C1 segment of cervical spinal cord (tissue), 14 donors: ENCODE measurements at places on chromosomes 2 and 18.

DNA sequence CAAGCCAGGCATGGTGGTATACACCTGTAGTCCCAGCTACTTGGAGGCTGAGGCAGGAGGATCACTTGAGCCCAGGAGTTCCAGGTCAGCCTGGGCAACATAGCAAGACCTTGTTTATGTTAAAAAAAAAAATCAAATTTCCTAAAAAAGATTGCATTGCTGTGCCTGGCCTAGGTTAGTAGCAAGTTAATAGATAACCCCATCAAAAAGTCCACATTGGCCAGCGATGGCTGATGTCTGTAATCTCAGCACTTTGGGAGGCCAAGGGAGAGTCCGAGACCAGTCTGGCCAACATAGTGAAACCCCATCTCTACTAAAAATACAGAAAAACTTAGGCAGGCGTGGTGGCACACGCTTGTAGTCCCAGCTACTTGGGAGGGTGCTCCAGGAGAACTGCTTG, 38.7 kb downstream of the PARD6G start:
- no peak for DNase-seq

- no peak for DNase-seq
Observed at GRCh38 chr18:61580046-61580445, 246.8 kb downstream of the CDH20 start.

- no peak for DNase-seq
Observed at GRCh38 chr2:199460846-199461710, 3.3 kb upstream of the SATB2 start.

DNA sequence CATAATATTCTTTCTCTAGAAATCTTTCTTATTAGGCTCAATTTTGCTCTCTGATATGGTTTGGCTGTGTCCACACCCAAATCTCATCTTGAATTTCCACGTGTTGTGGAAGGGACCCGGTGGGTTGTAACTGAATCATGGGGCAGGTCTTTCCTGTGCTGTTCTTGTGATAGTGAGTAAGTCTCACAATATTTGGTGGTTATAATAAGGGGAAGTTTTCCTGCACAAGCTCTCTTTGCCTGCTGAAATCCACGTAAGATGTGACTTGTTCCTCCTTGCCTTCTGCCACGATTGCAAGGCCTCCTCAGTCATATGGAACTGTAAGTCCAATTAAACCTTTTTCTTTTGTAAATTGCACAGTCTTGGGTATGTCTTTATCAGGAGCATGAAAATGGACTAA, 73.8 kb downstream of the CAVIN2 start:
- no peak for DNase-seq

DNA sequence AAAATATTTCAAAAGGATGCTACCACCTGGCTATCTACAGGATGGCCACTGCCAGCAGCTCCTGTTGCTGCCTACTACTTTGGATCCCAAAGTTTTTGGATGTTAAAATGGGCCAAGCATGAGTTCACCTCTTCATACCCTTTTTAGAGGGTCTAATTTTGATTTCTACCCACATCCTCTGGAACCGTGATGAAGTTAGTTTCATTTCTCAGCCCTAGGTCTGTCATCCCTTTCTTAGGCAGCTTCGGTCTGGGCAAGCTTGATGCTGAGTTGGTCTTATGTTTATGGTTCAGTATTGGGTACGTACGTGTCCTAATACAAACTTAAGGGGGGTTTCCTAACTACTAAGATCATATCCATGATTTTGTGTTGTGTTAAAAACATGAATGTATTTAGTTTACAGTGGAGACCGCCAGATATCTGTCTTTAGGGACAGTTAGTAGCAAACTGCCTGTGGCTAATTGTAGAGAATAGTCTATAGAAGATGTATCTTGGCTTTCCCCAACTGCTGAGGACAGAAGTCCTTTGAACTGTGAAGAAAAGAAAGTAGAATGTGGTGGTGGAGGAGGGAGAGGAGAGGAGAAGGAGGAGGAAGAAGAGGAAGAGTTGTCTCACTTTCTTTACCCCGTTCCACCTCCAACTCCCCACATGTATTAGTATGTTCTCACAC, 184.9 kb downstream of the UBE2E3 start:
- DNase-seq, result no peak

GRCh38 chr2:97743913-97744312, 30.5 kb downstream of the ZAP70 start:
- DNase-seq, result no peak

DNA sequence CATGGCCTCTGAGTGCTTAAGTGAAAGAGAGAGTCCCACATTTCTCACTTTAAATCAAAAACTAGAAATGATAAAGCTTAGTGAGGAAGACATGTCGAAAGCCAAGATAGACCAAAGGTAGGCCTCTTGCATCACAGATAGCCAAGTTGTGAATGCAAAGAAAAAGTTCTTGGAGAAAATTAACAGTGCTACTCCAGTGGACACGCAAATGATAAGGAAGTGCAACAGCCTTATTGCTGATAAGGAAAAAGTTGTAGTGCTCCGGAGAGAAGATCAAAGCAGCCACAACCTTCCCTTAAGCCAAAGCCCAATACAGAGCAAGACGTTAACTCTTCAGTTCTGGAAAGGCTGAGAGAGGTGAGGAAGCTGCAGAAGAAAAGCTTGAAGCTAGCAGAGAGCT, 32.1 kb downstream of the PSMD1 start:
- no peak for DNase-seq

- DNase-seq, result no peak
Observed at GRCh38 chr2:109486711-109487535, 126.8 kb downstream of the SEPTIN10 start.

DNA sequence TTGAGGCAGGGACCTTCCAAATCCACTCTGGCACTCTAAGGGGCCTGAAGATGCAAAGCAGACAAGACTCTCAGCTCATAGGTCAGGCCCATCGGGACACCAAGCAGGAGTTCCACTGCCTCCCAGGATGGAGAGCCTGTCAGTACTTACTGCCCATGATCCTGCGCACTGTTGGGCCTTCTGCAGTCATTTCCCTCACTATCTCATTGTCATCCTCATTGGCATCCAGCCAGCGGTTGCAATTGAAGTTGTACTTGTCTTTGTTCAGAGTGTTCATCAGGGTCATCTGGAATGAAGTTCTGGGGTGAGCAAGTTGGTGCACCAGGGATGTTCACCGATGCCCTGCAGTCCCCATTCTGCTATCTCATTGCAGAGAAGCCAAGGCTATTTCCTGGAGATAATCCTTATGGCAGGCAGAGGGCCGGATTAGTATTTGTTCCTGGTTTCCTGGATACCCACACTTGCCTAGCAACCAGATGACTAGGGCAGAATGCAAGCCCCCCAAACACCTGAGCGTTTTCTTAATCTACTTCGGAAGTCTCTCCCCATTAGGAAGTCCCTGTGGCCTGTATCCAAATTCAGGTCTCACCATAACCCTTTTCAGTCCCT, 65.1 kb downstream of the LOXHD1 start:
- no peak for DNase-seq

DNA sequence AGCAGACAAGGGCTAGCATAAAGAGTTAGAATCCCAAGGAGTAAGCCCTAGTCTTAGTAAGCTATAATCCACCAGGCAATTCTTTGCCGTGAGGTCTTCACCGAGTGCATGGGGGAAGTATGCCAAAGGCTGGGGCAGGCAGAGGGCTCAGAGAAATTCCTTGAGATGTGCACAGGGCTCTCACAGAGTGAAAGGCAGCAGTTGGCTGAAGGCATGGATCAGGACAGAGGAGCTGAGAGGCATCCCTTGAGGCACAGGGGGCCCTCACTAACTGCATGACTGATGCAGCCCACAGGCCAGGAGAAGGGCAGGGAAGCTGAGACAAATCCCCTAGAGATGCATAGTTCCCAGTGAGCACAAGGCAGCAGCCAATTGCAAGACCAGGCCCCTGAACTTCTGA, 34.1 kb downstream of the PTH2R start:
- DNase-seq, result no peak

DNA sequence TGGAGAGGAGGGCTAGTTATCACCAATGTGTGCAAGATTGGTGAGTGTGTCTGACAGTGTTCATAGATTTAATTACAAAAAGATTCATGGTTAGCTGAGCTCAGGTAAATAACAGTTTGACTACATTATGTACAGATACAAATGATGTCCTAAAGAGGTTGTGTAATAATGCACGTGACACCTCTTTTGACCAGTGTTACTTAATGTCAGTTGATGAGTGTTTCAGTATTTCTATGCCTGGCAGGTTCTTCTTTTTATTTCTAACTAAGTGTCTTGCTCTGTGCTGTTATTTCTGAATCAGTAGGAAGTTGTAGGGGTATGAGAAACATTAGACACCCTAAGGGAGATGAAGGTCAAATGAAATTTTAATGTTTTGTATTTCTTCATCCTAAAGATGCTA, 7.9 kb upstream of the INHBB start:
- DNase-seq, result no peak

GRCh38 chr18:62586151-62586774, 63.4 kb downstream of the ZCCHC2 start:
- no peak for DNase-seq

DNA sequence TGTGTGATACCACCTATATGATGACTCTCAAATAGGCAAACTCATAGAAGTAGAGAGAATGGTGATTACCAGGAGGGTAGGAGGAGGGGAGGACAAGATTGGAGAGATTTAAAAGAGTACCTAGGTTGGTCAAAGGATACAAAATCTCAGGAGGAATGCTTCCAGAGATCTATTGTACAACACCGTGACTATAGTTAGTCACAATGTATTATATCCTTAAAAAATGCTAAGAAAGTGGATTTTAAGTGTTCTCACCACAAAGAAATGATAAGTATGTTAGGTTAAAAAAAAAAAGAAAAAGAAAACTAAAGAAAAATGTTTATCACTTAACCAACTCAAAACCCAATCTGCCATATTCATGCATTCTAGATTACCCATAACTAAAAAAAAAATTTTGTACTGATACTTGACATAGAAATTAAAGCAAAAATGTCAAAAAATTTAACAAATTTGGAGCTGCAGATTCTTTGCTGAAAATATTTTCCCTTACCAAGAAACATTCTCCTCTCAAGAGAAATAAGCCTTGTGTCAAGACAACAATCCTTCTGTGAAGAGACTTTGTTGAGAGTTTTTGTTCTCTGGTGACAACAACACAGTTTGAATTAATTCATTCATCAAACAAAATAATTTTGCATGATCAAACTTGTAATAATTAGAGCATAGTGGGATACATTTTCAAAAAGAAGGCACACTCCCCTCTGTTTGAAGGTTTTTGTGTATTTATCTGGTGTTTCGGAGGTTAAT, 213.1 kb downstream of the DNER start:
- no peak for DNase-seq

DNA sequence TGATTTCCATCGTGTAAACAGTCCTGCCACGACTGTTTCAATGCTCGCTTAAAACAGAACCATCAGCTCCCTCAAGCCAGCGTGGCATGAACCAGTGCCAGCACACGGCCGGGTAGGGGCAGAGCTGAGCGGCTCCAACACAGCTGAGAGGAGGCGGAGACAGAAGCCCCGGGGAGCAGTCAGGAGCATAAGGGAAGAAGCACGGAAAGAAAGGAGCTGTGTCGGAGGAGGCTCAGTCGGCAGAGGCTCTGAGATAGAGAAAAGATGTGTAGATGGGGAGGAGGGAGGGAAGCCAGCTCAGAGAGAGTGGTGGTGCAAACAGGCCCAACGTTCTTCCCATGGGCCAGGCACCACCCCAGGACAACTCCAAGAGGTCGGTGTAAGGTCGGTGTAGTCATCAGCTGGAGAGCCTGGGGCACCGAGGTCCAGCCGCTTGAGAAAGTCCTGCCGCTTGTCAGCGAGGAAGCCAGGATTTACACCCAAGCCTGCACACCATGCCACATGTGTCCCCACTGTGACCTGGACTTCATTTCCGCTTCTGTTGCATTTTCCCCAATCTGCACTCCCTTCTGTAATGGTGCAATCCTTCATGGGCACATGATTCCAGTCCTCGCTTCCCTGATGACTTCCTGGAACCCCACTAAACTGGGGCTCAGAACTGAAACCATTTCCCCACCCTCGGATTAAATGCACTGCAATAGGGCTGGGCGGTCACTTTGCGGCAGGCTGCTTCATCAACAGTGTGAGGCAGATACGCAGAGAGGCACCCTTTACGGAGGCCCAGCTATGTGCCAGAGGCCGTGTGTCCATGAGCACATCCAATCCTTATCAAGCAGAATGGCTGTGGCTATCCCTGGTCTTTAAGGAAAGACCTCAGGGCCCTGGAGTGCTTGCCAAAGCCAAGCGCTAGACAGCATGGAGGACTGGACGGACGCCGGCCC, 43.5 kb downstream of the CYP27C1 start:
- DNase-seq, result no peak

DNA sequence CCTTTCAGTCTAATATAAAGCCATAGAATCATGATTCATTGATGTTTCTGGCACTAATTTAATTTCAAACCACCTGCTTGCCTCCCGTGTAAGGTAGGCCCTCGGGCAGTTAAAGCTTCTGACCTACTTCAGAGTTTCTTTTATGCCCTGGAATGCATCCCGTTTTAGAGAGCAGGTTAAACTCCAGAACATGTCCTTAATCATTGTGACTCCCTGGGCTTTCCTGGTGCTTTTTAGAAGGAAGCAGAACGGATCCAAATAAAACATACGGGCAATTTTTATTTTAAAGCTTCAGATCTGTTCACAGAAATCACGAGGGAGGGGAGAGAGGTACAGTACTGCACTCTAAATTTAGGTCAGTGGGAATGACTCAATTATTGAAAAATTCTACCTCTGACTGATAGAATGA, 134.8 kb downstream of the GCA start:
- no peak for DNase-seq

- no peak for DNase-seq
Observed at GRCh38 chr2:237128026-237128703, 42.5 kb downstream of the COPS8 start.

GRCh38 chr2:30765191-30765590, 42.1 kb downstream of the CAPN13 start:
- DNase-seq, result no peak

DNA sequence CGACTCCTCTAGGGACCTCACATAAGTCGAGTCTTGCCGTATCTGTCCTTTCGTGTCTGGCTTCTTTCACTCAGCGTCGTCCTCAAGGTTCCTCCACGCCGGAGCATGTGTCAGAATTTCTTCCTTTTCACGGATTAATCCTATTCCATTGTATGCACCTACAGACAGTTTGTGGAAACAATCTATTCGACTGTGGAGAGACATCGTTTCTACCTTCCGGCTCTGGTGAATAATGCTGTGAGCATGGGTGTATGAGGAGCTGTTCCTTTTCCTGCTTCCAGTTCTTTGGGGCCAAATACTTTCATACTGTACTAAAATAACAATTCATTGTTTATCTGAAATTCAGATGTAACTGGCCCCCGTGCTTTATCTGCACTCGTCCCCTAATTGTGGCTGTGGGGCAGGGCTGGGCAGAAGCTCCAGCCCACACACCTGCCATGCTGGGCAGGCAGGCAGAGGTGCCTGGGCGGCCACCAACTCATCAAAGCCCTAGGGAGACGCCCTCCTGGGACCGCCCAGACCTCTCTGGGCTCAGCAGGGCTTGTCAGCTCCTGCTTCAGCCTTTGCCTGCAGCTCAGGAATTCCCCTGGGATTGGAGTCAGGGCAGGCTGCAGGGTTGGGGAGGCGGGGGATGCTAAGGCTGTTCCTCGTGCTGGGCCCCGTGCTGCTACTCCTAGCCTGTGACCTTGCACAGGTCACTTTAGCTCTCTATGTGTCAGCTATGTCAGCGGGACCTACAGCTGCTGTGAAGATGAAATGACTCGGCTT, 14.5 kb downstream of the GPC1 start:
- no peak for DNase-seq
